ENCODE measurements at places on chromosomes 16 and 17. TPM values are rescaled to one million over a fixed set of nuclear protein-coding genes. Genes with fewer than 3 reads are reported as not detected.

DNA sequence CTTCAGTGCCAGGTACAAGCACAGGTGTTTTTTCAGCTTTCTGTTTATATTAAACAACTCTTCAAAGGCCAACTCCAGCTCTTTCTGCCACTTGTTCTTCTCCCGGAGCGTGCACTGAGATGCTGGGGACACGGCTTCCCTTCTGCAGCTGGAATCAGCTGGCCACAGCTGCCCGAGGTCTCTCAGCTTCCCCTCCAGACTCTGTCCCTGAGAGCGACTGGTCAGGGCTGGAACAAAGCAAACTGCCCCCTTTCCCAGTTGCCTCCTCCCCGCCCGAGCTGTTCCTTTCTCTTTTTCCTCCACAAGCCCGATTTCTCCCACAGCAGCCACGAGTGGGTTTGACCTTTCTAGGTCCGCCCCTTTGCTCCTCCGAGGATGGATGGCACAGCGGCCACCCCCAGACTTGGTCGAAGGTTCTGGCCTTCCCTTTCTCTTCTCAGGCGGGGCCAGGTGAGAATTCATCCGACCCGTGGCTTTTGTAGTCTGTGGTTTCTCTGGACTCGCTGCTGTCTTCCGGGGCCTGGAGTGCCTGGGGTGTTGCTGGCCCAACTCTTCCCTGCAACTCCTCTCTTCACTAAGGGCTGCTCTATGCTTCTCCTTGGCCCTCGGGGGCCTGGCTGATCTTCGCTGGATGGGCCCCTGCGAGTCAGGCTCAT lies 11.5 kb downstream of the CEP295NL start:
- no peak for DNase-seq
- no peak overlapping the region for H3K27ac ChIP-seq
- H3K36me3 ChIP-seq = no peaks in the 10 kb centered on the region
- peaks cover under 1% of the 10 kb centered on the region for H3K4me1 ChIP-seq
- H3K4me3 ChIP-seq = no peak overlapping the region
- no peaks in the 10 kb centered on the region for H3K27me3 ChIP-seq

Gene KRT25
- not detected for total RNA-seq

Gene DPEP3
- total RNA-seq = not detected

Gene CPD
- total RNA-seq = 30.9 TPM

Gene GPR139
- total RNA-seq = not detected

Data from PC-3 (cell line).